Camera-type eye (tissue), 1 donor: ENCODE measurements at places on chromosomes 4 and X. TPM values are rescaled to one million over a fixed set of nuclear protein-coding genes. Genes with fewer than 3 reads are reported as not detected.

Gene PABPC1L2A
- not detected for total RNA-seq

Gene F11
- total RNA-seq: 0.44 TPM

Gene AGTR2
- 4.5 TPM for total RNA-seq

Gene LGI2
- 4.4 TPM for total RNA-seq

Gene NOX1
- 0.33 TPM for total RNA-seq

Gene TMPRSS11B
- 0.44 TPM for total RNA-seq

Gene DKK2
- total RNA-seq: 54.8 TPM
